Urinary bladder (tissue), 4 donors: ENCODE measurements at places on chromosomes 4 and X. TPM values are rescaled to one million over a fixed set of nuclear protein-coding genes. Genes with fewer than 3 reads are reported as not detected.

The CHST7 gene
- total RNA-seq, result 5.9 TPM

The AR gene
- 25.1 TPM for total RNA-seq

The UCP1 gene
- total RNA-seq, result not detected

The AMER1 gene
- 5.0 TPM for total RNA-seq

The SHROOM4 gene
- 9.4 TPM for total RNA-seq

The VSIG1 gene
- 0.37 TPM for total RNA-seq

The C4orf51 gene
- not detected for total RNA-seq

The MAP7D3 gene
- 15.9 TPM for total RNA-seq

The ARHGAP6 gene
- 20.7 TPM for total RNA-seq

The IL1RAPL1 gene
- 21.3 TPM for total RNA-seq

The TMEM156 gene
- 0.74 TPM for total RNA-seq

The UGT2B10 gene
- not detected for total RNA-seq

The HERC5 gene
- total RNA-seq, result 9.1 TPM

The HS6ST2 gene
- total RNA-seq, result 8.6 TPM

The IL21 gene
- total RNA-seq, result not detected

The PNMA5 gene
- not detected for total RNA-seq

The FOXP3 gene
- not detected for total RNA-seq

The EDA2R gene
- 1.7 TPM for total RNA-seq

The PDLIM5 gene
- total RNA-seq, result 243 TPM

The HELT gene
- not detected for total RNA-seq

The OTUD6A gene
- not detected for total RNA-seq

The IL3RA gene
- 2.5 TPM for total RNA-seq

The PIGA gene
- total RNA-seq, result 26.6 TPM

The CPZ gene
- total RNA-seq, result 86.5 TPM

The ESX1 gene
- not detected for total RNA-seq

The DGKK gene
- total RNA-seq, result 0.53 TPM

The RTL9 gene
- total RNA-seq, result 0.48 TPM

The MTTP gene
- 0.95 TPM for total RNA-seq

The VEGFD gene
- 2.6 TPM for total RNA-seq

The ZNF182 gene
- total RNA-seq, result 11.3 TPM

The XG gene
- 0.58 TPM for total RNA-seq

The FGD1 gene
- total RNA-seq, result 5.7 TPM

The SUPT20HL2 gene
- total RNA-seq, result not detected

The KLF8 gene
- total RNA-seq, result 9.6 TPM

The FAM53A gene
- total RNA-seq, result 0.63 TPM

The GPRASP1 gene
- 32.0 TPM for total RNA-seq
